ENCODE measurements at places on chromosomes 12 and 14. TPM values are rescaled to one million over a fixed set of nuclear protein-coding genes. Genes with fewer than 3 reads are reported as not detected.

Gene TMCC3
- 1.6 TPM for total RNA-seq

Gene RNASE1
- total RNA-seq, result 0.12 TPM

Gene ITPR2
- 2.8 TPM for total RNA-seq

Gene SLCO1B3
- total RNA-seq, result 13.6 TPM

Gene NYNRIN
- 0.39 TPM for total RNA-seq

Gene DPPA3
- not detected for total RNA-seq

Gene SMCO2
- total RNA-seq, result not detected
